ENCODE measurements at places on chromosomes 11 and 22.
A peak's percentile ranks its signal among the peaks of the same experiment; 100 is the strongest.

DNA sequence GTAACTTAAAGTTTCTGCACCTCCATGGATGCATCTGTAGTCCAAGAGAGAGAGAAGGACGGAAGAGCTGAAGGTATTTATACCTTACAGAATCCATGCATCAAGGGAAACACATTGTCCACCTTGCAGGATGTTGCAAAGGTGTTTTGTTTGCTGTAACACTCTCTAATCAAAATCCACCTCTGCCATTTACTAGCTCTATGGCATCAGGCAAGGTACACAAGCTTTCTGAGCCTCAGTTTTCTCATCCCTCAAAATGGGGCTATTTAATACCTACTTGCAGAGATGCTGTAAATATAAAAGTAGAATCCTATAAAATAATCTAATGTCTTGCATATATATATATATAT, 21.6 kb upstream of the SPON1 start:
- DNase-seq: no peak

DNA sequence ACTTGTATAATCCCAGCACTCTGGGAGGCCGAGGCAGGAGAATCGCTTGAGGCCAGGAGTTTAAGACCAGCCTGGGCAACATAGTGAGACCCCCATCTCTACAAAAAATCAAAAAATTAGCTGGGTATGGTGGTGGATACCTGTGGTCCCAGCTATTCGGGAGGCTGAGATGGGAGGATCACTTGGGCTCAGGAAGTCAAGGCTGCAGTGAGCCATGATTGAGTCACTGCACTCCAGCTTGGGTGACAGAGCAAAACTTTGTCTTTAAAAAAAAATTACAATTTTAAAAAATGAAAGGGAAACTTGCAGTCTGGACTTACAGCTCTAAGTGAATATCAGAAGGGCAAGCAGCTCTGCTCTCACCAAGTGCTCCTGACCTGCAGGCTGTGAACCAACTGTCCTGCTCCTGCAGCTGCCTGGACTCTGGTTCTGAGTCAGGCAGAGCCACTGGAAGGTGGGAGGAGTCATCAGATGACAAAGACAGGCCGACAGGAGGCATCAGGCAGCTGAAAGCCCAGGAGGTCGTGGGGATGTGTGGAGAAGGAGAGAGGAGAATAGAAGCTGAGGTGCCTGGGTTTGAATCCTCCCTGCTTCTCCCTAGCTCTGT, 9.6 kb downstream of the SMTNL1 start:
- DNase-seq: no peak

DNA sequence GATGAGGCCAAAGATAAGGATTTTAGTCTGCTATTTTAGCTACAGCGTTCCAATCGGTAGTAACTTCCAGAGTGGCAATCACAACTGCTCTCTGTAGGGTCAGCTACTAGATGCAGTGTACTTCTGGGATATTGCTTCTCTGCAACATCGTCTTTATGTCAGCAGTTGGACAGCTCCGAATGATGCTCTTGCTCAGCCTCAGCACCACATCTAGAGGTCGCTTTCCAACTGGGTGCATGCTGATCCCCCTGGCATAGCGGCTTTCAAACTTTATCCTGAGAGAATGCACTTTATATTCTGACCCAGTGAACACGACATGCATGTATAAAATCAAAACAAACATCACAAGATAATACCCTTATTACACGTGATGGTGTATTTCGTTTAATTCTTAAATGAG, 219.6 kb downstream of the C11orf87 start:
- DNase-seq: peak; percentile 4

DNA sequence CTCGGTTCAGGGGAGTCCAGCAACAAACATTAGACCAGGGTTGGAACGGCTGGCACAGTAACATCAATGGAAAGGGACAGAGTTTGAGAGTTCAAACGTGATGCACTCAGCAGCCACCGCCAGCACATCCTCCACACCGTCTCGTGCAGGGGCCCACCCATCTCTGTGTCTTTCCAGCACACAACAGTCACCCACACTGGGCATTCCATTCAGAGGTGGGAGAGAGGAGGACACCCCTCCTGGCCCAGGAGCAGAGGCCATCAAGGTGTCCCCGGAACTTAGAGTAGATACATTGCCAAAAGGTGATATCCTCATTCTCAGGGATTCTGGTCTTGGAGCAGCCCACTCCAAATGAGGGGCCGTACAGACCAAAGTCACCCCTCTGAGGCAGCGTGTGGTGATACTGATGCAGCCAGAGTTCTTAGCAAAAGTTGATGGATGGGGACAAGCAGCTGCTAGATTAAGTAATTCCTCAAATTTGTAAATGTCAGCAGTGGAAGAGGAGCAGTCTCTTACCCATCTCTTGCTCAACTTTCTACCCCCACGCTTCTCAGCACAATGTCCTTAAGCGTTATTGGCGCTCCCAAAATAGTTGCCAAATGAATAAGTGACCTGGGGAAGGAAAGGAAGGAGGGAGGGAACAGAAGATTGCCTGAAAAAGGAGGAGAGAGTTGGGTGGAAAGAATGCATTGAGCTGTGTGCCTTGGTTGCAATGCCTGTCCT, 5.5 kb downstream of the SNAP29 start:
- DNase-seq: no peak

GRCh38 chr11:9600644-9601036, 27.2 kb downstream of the WEE1 start:
- DNase-seq: no peak

GRCh38 chr11:93020248-93021046, 51.0 kb downstream of the MTNR1B start:
- DNase-seq: no peak
